ENCODE measurements at places on chromosomes 16 and 17.

- DNase-seq: no peak
Measured at GRCh38 chr17:29148257-29148789, 31.9 kb downstream of the MYO18A start.

GRCh38 chr17:50055055-50055425, 870 bp upstream of the ITGA3 start:
- DNase-seq: no peak

GRCh38 chr17:36597866-36598777, 3.3 kb upstream of the MRM1 start:
- DNase-seq: no peak

DNA sequence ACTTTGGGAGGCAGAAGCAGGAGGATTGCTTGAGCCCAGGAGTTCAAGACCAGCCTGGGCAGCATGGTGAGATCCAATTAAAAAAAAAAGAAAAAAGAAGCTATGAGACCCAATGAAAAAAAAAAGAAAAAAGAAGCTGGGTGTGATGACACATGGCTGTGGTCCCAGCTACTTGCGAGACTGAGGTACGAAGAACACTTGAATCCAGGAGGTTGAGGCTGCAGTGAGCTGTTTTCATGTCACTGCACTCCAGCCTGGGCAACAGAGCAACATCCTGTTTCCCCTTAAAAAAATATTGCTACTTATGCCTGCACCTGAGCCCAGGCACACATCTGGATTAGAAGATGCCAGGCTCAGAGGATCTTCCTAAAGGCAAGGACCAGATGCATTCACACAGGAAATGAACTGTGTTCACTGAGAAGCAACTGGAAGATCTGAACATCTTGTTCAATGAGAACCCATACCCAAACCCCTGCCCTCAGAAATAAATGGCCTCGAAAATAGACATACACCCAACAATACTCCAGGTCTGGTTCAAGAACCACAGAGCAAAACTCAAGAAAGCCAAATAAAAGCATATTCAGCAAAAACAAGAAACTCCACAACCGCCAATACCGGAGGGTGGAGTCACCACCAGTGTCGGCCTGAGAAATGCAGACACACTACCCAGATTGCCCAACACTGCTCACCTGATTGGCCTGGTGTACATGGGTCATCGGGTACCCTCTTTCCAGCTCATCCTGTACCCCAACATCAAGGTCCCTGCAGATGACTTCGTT, 4.4 kb downstream of the RNF135 start:
- DNase-seq: no peak

DNA sequence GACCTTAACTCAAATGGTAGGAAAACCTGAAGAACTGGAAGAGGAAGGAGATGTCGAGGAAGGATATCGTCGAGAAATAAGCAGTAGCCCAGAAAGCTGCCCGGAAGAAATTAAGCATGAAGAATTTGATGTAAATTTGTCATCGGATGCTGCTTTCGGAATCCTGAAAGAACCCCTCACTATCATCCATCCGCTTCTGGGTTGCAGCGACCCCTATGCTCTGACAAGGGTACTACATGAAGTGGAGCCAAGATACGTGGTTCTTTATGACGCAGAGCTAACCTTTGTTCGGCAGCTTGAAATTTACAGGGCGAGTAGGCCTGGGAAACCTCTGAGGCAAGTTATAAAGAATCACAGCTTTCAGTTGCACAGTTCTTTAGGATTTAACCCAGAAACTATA, 15.5 kb downstream of the ERCC4 start:
- DNase-seq: no peak

- DNase-seq: no peak
Measured at GRCh38 chr16:898761-899682, 71.8 kb downstream of the LMF1 start.

- peak; percentile 82 for DNase-seq
Measured at GRCh38 chr17:58338841-58339754, 10.5 kb upstream of the TSPOAP1 start.

- no peak for DNase-seq
Measured at GRCh38 chr17:82103553-82104451, 5.8 kb upstream of the FASN start.

GRCh38 chr16:81035975-81036750, 521 bp downstream of the ATMIN start:
- no peak for DNase-seq

All from HS-27A (cell line).